ENCODE measurements at places on chromosomes 6 and 20.
A peak's percentile ranks its signal among the peaks of the same experiment; 100 is the strongest.

DNA sequence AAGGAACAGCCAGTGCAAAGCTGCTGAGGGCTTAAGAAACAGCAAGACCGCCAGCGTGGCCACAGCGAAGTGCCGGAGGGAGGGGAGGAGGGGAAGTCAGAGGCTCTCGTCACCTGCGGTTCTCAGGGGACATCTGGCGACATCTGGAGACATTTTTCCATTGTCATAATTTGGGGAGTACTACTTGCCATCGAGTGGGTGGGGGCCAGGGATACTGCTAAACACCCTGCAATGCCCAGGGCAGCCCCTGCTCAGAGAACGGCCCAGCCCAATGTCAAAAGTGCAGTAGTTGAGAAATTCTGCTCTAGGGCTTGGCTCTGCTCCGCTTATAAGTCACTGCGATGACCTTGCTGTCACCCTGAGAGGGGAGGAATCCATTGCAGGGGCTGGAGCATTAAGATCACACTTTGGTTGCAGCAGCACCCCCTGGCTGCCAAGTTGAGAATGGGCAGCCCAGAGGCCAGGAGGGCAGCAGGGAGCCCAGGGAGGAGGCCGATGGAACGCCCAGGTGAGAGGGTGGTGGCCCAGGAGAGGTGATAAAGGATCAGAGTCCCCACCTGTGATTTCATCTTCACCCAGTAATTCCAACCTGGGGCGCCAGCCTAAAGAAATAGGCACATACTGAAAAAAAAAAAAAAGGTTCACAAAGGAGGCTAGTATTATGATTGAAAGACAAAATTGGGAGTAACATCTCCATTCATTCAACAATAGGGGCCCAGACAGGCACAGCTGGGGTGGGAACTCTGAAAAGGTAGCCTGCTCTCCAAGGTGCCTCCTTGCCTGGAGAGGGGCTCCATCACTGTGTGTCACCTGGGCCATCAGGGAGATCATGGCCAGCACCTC is 218.2 kb downstream of the BMP7 start:
- peak; percentile 74 for DNase-seq

DNA sequence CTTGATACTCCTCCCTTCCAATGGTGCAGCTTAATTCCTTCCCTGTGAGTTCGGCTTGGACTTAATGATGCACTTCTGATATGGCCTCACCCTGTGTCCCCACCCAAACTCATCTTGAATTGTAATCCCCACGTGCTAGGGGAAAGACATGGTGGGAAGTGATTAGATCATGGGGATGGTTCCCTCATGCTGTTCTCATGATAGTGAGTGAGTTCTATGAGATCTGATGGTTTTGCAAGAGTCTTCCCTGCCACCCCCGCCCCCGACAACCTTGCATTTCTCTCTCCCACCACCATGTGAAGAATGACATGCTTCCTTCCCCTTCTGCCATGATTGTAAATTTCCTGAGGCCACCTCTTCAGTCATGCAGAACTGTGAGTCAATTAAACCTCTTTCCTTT is 50.3 kb upstream of the HLA-G start:
- no peak for DNase-seq

- no peak for DNase-seq
Measured at GRCh38 chr6:163201855-163202254, 212.7 kb upstream of the QKI start.

DNA sequence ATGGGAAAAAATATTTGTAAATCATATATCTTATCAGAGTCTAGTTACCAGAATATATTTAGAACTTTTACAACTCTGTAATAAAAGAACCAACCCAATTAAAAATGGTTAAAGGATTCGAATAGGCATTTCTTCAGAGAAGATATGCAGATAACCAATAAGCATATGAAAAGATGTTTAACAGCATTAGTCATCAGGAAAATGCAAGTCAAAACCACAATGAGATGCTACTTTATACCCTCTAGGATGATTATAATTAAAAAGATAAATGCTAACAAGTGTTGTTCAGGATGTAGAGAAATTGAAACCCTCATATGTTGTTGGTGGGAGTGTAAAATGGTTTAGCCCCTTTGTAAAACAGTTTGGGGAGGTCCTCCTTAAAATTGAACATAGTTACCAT is 94.1 kb downstream of the LRRC1 start:
- DNase-seq: no peak

GRCh38 chr20:59605601-59606364 is 1.4 kb downstream of the PHACTR3 start:
- no peak for DNase-seq

DNA sequence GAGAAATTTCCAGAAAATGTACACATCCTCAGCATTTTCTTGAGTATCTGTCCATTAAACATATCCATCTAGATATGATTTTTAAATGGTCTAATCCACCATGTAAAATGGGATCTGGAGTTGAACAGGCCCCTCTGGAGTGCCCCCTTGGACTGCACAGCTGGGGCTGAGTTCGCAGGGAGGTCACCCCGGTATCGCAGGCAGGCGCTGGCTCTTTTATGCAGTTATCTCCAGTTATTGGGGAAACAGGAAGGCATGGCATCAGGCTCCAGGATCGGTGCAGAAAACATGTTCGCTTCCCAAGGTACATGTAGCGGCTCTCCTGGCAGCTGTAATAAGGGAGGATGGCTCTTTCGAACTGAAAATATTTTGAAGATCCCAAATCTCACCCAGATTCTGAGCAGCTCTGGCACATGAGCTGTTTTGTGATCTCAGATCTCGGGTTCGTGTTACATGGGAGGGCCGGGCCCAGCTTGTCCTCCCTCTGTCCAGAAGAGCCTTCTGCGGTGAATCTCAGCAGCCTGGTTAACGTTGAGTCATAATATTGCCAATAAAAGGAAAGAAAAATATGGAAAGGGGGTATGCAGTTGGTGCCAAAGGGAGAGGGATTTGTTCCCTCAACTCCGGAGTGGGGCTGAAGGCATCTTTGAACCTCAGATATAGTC is 167.7 kb downstream of the EYA2 start:
- DNase-seq: no peak

DNA sequence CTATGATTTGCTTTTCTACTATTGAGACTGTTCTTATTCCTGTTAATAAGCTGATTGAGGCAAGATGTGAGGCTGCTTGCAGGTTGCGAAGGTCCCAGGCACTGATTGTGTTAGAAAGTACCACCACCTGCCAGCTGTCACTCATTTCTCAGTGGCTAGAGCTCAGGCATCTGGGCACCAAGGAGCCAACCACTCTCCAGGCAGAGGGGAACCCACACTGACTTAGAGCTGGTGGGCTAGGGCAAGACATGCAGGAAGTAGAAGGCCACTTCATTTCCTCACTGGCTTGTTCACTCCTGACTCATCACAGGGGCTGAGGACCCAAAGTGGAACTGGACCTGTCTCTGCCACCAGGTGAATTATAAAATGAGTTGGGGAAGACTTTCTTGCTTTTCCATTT is 7.8 kb upstream of the DLL1 start:
- DNase-seq: no peak

GRCh38 chr6:43089874-43090558 is 13.9 kb downstream of the PTK7 start:
- DNase-seq: no peak

GRCh38 chr6:149263321-149263720 is 54.2 kb upstream of the TAB2 start:
- DNase-seq: no peak

DNA sequence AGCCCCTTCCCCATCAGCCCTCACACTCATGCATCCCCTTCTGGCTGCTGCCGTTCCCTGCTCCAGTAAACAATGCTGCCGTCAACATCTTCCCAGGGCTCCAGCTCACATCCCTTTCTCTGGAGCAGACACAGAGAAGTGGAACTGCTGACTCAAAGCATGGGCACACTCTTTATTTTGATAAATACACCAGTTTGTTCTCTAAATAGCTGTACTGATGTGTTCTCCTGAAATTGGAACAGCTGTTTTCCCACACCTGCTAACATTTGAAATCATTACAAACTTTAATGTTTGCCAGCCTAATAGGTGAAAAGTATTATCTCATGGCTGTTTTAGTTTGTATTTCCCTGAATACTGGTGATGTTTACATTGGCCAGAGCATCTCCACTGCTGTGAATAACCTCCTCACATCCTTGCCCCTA is 102.1 kb upstream of the NXT1 start:
- DNase-seq: no peak

- DNase-seq: no peak
Measured at GRCh38 chr6:144266091-144266649, 19.0 kb upstream of the UTRN start.

DNA sequence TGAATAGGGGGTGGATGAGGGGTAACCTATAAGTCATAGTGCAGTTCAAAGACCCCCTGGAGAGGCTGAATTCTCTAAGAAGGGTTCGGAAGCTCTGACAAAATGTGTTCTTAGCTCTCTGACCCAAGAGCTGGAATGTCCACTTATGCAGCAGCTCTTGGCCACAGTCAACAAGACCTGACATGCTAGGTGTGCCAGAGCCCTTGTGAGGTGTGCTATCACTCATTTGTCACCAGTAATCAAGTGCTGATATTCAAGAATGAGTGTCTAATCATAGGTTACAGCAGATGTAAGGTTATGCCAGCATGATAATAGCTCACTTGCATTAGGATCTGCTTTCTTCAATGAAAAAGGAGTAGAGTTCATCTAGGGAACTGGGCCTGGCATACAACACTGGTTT is 28.1 kb downstream of the TOMM6 start:
- no peak for DNase-seq

DNA sequence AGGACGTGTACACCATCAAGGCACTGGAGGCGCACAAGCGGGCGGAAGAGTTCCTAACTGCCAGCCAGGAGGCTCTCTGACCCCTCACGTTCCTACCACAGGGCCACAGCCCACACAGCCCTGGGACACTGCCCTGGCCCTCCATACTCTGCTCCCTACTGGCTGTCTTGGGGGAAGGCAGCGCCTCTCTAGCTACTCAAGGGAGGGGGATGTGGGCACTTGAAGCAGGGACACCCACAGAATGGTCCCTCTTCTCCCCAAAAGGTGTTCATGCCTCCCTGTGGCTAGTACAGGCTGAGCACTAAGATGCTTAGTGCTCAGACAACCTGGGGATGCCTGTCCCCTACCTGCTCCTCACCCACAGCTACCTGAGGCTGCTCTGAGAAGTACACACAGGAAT is 2.5 kb downstream of the MEA1 start:
- DNase-seq: no peak

GRCh38 chr6:72522735-72523141 is 99.1 kb upstream of the KCNQ5 start:
- DNase-seq: no peak

GRCh38 chr6:139981768-139982181 is 607.3 kb upstream of the CITED2 start:
- no peak for DNase-seq

DNA sequence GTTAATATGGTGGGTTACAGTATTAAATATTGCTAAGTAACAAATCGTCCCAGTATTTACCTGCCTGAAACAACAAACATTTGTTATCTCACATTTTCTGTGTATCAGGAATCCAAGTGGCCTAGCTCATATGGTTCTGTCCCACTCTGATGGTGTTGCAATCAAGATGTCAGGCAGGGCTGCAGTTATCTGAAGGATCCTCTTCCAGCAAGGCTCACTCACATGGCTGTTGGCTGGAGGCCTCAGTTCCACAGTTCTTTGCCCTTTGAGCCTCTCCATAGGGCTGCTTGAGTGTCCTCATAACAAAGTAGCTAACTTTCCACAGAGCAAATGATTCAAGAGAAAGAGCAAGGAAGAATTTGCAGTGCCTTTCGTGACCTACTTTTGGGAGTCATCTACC is 17.7 kb downstream of the RAB22A start:
- DNase-seq: no peak

GRCh38 chr6:94005835-94006234 is 586.5 kb upstream of the EPHA7 start:
- DNase-seq: no peak

GRCh38 chr6:130882370-130882769 is 55.2 kb downstream of the SMLR1 start:
- DNase-seq: no peak

GRCh38 chr20:44646641-44647274 is 4.7 kb downstream of the ADA start:
- no peak for DNase-seq

GRCh38 chr20:46804126-46804525 is 90.5 kb upstream of the EYA2 start:
- no peak for DNase-seq

DNA sequence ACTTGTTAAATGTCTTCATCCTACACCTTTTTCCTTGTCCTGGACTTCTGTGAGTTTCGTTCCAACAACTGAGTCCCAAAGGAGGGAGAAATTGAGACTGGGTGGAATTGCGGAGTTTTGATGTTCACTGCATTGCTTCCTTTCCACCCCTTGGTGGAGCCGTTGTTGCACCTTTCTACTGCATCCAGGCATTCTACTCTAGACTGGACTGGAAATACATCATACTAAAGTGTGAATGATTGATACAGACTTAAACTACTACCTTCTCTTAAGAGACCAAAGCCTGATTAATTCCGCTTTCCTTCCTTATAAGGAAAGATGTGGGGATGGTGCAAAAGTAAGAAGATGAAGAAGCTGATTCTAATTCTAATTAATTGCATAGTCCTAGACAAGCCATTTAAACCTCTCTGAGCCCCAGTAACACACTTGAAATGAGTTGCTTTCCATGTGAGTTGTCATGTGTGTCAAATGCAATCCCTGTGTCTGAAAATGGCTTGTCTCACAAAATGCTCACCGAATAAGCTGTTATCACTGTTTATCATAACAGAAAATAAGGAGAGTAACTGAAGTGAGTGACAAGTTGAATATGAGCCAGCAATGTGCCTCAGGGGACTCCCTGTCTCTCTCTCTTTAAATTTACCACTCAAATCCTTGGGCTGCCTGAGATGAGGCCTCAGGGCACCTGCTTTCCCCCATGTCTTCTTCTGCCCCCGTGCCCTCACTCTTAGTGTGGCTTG is 338.3 kb upstream of the CHD6 start:
- DNase-seq: no peak
